ENCODE measurements at places on chromosomes 16 and 17.

GRCh38 chr17:33924104-33924503 is 331.0 kb upstream of the CCL2 start:
- no peak for DNase-seq

DNA sequence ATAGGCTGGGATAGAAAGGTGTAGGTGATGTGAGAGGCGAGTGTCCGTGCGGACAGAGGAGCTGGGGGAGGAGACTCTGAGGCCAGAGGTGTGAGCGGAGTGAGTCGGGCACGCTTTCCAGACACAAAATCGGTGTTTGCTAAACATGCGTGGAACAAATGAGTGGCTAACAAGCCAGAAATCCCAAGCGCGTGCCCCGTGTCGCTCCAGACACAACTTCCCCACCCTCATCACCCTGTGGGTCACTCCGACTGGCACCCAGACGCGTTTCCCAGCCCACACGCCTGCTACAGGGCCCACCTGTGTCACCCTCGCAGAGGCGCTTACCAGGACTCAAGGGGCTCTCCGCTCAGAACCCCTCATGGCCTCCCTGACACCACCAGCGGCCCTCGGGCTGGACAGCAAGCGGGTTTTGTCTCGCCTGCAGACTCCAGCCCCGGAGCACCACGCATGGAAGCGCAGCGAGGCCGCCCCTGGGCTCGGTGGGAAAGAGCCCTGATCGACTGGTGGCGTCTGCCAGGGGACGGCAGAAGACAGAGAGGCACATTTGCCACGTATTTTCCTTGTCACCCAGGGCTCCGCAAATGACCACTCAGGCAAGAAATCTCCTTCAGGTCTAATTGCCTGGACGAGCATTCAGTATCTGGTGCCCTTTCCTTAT is 6.0 kb upstream of the RPH3AL start:
- no peak for DNase-seq

DNA sequence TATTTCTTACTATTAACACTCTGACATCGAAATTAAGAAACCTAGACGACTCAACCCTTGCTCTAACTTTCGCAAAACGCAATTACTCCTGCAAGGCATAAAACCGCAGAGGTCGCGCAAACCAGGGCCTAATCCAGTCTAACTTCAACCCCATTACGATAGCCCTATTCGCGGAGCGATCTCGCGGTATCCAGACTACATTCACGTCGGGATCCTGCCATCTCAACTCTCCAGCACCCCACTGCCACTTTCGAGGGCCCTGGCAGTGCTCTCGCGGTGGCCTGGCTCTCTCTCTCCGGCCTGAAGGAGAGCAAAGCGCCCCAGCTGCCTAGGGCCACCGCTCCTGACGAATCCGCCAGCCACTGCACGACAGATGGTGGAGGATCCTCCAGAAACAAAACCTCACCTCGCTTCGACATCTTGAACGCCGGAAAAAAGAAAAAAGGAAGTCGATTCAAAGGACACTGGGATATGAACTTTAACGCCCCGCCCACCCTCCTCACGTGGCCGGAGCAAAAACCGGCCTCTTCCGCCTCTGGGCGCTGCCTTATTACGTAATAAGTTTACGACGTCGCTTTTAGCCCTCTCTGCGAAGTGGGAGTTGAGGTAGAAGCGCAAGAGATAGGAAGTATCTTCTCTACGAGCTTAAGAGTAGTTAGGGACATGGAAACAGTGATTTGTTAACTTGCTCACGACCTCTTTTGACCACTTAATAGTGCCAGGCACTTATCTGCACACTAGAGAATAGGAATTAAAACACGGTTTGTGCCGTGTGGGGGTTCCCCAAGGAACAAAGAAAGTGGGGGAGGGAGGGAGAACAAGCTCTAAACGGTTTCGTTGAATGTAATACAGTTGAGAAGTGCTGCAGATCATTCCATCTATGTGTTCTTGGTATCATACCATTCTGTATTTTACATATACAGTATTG is at the start of gene RPL23:
Gene RPL23 (minus strand): TSS at position 430 of the 928 bp plus-strand sequence. CDS start 11 bp downstream, at position 419.
- peak; percentile 95 for DNase-seq

DNA sequence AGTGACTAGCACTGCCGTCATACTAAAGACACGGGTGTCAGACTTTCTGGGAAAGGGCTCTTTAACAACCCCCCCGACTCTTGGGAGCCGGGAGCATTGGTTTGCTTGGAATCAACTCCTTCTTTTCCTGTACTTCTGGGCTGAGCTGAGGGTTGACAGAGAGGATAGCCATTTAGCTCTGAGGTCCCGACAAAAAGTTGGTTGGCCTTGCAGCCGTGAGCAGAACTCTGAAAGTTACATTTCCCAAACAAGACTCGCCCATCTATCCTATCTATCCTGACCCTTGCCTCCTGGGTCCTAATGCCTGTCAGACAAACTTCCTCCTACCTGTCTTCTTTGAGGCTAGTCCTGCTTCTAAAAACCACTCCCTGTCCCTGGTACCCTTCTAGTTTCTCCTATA is 460.8 kb upstream of the TOM1L1 start:
- DNase-seq, result no peak

DNA sequence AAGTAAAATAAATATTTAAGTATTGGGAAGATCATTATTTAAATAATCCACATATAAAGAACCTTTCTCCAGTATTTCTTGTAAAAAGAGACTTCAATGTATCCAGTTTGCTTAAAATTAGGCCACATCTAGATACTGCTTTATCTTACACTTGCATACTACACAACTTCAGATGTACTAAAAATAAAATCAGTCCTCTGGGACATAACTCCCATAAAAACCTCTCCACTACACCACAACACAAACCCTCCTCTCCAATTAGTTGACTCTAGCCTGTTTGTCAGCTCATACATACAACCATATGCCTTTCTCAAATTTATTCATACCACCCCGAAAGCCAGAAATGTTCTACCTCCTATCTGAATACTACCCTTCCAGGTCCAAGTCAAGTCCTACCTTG is 21.6 kb downstream of the SPOP start:
- DNase-seq, result no peak

DNA sequence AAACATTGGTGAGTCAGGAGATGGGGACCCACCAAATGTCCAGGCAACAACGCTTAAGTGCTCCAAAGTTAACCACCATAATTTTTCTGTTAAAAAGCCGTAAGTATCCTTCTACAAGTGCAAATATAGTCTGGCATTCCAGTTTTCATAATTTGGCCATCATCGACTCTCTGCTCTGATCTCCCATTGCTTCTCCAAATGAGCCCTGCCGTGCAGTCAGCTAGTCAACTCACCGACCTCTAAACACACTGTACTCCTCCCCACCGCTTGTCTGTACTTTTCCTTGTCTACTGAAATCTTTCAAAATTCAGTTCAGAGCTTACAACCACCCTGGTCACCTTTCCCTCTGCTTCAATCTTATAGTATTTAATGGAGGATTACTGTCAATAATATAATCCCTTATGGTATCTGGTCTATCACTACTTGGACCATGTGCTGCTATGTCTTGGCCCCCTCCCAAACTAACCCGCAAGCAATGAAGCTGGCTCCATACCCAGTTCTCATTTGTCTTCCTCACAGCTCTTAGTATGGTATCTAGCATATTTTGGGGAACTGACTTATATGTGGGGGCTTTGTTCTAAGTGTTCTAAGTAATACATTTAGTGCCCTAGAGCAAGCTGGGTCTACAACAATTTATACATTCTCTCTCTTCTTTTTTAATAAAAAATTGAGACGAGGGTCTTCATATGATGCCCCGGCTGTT is 52.7 kb upstream of the SLC25A19 start:
- DNase-seq, result no peak

DNA sequence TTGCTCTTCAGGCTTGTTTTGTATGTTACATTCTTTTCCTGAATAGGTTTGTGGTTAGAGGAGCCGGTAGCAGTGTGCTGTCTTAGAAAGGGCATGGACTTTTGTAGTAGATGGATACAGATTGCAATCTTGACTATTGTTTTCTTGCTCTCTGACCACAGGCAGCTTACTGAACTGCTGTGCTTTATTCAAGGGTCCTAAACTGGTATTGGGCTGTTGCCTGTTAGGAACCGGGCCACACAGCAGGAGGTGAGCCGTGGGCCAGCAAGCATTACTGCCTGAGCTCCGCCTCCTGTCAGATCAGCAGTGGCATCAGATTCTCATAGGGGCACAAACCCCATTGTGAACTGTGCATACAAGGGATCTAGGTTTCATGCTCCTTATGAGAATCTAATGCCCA is 373.9 kb downstream of the CPPED1 start:
- no peak for DNase-seq

- no peak for DNase-seq
Observed at GRCh38 chr16:82603784-82604411, 22.9 kb upstream of the CDH13 start.

DNA sequence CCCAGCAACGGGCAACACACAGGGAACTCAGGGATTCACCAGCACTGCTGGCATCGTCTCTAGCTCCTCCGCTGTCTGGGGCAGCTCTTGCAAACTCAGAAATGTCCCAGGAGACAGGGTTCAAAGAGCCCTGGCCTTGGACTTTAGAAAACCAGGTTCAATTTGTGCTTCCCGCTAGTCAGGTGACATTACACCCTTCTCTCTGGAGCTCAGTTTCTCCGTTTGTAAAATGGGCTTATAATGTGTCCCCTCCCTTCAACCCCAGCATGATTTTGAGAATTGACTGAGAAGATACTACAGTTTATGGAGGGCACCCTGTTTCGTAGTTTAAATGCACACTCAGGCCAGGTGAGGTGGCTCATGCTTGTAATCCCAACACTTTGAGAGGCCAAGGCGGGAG is 1.9 kb upstream of the MYCBPAP start:
- DNase-seq, result no peak

GRCh38 chr16:49854796-49855203 is 1.1 kb downstream of the ZNF423 start:
- no peak for DNase-seq

DNA sequence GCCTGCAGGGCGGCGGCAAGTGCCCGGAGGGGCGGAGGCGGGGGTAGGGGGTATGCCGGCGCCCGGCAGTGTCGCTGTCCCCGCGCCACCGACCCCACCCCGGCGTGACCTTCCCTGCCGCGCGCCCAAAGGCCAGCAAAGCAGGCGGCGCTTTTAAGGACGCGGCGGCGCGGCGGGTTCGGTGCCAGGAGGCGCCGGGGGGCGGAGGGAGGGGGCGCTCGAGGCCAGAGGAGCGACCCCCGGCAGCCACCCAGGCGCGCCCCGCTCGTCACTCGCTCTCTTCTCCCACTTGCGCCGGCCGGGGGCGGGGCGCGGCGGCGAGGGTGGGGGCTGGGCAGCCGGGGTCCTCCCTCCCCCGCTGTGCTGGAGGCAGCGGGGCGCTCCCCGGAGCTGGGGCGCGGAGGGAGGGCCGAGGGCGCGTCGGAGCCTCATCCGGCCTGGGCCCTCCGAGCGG is 8.6 kb upstream of the BAHCC1 start:
- DNase-seq, result no peak

DNA sequence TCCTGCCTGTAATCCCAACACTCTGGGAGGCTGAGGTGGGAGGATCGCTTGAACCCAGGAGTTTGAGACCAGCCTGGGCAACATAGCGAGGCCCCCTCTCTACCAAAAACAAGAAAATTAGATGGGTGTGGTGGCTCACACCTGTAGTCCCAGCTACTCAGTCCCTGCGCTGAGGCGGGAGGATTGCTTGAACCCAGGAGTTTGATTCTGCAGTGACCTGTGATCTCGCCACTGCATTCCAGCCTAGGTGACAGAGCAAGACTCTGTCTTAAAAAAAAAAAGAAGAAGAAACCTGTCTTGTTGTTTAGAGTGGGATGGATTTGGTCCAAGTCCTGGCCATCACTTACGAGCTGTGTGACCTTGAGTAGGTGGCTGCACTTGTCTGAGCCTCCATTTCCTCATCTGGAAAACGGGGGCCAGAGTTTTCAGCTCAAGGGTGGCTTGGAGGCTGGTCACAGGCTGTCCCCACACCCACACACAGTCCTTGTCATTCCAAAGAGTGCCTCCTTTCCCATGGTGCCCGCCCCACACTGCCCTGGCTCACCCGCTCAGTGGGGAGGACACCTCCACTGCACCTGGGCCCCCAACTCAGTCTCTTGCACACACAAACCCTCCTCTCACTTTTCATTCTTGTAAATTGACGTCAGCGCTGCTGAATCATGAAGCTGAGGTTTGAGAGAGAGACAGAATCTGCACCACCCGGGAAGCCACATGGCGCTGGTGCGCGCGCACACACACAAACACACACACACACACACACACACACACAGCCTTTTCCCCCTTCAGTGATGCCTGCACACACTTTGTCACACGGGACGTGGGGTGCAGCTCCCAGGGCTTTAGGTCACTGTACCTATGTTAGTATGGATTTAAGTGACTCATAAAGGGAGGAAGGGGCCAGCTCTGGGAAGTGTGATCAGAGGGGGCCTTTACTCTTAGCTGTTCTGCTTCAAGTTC is 4.2 kb downstream of the SOCS1 start:
- DNase-seq, result no peak

GRCh38 chr16:82384949-82385348 is 214.9 kb upstream of the MPHOSPH6 start:
- DNase-seq, result no peak

- DNase-seq, result no peak
Observed at GRCh38 chr17:45573924-45574770, 83.6 kb upstream of the PLEKHM1 start.

GRCh38 chr16:67652578-67653127 is 7.4 kb downstream of the ACD start:
- DNase-seq, result no peak

Data from SK-N-MC (cell line).